ENCODE measurements at places on chromosomes 7 and 10.
A peak's percentile ranks its signal among the peaks of the same experiment; 100 is the strongest.

DNA sequence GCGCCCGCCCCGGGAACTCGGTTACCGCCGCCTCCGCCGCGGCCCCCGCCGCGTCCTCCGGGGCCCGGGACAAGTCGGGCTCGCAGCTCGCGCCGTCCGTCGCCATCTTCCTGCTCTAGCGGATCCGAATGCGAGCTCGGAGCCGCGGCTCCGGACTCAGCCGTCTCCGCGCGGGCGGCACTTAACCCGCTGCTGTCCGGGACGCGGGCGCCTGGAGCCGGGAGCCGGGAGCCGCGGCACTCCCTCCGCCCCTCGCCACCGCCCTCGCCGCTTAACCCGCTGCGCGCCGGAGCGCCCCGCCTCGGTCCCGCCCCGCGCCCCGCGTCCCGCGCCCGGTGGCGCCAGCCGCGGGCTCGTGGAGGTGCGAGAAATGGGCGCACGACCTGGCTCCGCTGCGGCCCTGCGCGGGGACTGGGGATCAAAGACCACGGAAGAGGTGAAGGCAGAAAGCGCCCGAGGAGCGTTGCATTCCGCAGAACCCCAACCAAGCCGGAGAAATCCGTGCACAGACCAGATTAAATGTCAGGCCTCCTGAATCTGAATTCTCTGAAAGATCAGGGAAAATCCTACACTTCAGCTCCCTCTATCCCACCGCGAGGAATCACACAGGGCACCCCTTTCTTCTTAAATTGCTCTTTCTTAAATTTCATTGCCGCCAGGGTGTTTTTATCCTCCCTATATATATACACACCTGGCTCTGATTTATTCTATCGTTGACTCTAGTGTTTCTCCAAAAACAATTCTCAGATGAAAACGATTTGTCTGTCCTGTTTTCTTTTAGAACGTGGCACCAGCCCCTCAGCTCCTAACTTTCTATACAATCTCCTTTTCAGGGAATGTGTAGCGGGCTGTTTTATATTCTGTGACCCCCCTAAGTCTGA is at the start of gene CTTNBP2:
Gene CTTNBP2, minus strand, starts transcription at position 132 of the 881 bp plus-strand sequence. Its CDS starts 26 bp downstream, at position 106.
- no peak for DNase-seq

DNA sequence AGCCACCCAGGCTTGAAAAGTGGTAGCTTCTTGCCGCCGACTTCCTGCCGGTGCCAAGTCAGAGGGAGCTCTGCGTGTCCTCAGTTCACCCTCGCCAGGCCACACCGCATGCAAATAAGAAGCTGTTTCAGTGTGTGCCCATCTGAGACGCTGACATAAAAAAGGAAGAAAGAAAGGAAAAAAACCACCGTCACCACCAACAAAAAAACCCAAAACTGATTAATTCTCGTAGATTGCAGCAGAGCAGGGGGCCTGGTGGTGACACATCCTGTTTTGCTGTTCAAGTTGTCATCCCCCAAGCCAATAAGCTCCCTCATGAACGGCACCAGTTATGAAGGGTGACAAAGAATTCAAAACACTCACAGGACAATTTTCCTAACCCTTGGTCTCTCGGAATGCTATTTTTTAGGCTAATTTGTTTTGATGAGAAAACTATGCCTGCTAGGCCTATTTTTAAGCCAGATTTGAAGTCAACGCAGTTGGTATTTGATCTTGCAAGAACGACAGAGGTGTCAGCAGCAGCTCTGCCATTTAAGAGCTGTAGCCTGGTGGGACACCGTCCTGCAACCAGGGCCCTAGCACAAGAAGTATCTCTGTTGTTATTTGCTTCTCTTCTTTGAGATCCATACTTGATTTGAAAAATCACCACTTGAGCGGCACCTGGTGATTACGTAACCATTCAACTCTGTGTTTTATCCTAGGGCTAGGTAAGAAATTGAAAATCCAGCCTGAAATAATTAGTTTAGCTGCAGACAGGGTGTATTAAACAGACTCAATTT is 145.6 kb downstream of the PFKFB3 start:
- DNase-seq, result no peak

DNA sequence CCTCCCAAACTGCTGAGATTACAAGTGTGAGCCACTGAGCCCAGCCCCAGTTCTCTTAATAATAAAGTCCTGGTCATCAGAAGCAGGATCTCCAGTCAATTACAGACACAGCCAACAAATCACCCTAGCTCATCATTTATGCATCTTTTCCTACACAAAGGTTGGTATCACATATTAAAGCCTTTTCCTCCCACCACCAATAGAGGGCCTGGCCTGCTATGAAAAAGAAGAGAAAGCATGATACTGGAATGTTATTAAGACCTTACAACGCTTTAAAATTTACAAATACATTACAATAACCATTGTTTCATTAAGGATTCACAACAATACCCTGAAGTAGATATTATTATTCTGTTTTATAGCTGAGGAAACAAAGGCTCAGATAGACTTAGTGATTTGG is 25.9 kb downstream of the VAX1 start:
- DNase-seq, result no peak

- DNase-seq, result no peak
Observed at GRCh38 chr10:133536198-133536597, 9.0 kb downstream of the CYP2E1 start.

GRCh38 chr10:112143420-112143819 is 40.1 kb downstream of the GPAM start:
- DNase-seq, result no peak

- DNase-seq, result peak; percentile 20
Observed at GRCh38 chr10:111128331-111129180, 51.7 kb downstream of the ADRA2A start.

GRCh38 chr10:70751356-70751755 is 33.8 kb downstream of the TBATA start:
- no peak for DNase-seq

GRCh38 chr10:121553511-121554264 is 44.6 kb downstream of the FGFR2 start:
- no peak for DNase-seq

- no peak for DNase-seq
Observed at GRCh38 chr7:33278095-33278494, 148.7 kb downstream of the BBS9 start.

DNA sequence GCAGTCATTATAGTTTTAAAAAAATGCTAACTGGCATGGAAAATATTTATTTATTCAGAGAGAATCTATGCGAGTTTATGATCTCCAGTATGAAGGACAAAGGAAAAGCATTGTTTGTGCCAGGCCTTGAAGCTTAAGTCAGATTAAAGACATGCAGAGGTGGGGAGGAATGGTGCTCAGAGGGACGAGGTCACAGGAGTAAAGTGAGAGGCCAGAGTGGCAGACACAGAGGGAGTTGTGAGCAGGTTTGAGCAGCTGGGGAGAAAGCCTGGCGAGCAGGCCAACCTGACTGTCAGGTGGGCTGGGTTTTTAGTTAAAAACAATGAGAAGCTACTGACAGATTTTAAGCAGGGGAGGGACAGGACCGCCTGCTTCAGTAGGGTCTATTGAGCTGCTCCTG is 6.8 kb upstream of the CCNY start:
- no peak for DNase-seq

- DNase-seq, result no peak
Observed at GRCh38 chr10:35926846-35927245, 284.8 kb upstream of the FZD8 start.

DNA sequence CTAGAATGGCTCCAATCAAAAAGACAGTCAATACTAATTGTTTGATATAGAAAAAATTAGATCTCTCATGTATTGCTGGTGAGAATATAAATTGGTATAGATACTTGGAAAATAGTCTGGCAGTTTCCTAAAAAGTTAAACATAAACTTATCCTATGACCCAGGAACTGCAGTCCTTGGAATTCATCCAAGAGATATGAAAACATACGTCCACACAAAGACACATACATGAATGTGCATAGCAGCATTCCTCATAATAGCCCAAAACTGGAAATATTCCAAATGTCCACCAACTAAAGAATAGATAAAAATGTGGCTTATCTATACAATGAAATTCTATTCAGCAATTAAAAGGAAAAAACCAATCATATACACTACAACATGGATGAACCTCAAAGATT is 128.4 kb downstream of the ZFAND4 start:
- no peak for DNase-seq

DNA sequence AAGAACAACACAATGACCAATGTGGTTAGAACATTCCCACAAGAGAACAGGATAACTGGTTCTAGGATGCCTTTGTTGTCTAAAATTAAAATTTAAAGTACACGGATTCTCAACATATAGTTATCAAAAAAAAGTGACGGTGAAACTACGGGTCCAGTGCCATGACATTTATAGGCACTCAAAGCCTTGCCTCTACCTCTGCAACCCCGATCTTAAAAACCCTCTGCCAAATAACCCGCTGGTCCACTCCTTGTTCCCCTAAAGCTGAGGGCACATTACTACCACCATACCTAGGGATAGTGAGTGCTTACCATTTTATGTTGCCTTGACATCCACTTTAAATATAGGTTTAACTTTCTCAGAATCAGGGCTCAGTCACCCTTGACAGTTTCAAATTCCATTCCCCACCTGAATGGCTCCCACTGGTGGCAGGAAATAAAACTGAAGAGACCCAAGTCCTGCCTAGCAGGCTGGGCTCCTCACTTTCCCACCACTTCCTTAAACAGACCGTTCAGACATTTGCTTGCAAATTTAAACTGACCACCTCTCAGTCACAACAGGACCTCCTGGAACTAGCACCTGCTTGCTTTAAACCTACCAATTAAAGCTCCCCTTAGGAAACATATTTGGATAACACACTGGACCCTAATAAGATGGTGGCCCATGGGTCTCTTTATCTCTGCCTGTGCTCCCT is 169.9 kb upstream of the ASAH2 start:
- peak; percentile 8 for DNase-seq

- DNase-seq, result no peak
Observed at GRCh38 chr7:104584620-104585019, 256.2 kb downstream of the LHFPL3 start.

DNA sequence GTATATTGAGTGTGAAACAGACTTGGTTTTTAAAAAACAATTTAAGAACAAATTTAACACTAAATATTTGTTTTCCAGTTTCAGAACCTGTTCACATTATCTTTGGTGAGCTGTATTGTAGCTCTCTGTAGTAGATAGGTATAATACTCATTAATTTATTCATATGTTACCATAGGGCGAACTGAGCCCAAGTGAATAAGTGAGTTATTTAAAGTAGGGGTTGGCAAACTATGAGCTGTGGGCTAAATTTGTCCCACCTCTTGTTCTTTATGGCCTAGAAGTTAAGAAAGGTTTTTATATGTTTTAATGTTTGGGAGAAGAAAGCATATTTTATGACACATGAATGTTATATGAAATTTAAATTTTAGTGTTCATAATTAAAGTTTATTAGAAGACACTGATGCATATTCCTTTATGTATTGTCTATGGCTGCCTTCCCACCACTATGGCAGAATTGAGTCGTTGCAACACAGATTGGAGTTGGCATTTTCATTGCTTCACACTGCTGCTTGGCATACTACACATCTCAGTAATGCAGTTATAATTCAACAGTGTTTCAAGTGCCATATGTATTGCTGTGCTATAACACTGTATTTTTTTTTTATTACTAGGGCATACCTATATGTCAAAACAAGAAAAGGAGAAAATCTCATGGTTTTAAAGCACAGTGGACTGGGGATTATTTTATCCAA is 146.5 kb downstream of the ADK start:
- DNase-seq, result no peak

DNA sequence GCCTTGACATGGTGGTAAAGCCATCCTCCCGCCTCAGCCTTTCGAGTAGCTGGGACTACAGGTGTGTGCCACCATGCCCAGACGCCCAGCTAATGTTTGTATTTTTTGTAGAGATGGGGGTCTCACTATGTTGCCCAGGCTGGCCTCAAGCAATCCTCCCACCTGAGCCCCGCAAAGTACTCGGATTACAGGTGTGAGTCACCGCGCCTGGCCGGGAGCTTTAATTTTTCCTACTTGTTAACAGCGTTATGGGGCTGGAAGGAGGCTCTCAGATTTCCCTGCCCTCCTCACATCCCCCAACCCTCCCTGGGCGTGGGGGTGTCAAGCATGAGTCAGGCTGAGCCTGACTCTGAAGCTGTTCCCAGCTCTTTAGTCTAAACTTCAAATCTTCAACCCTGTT is 8.3 kb downstream of the ALKBH4 start:
- no peak for DNase-seq

- DNase-seq, result no peak
Observed at GRCh38 chr7:147711447-147711846, 879.1 kb upstream of the C7orf33 start.

GRCh38 chr10:125355657-125356056 is 195.3 kb upstream of the CTBP2 start:
- no peak for DNase-seq

- no peak for DNase-seq
Observed at GRCh38 chr10:13223241-13223640, 10.9 kb downstream of the UCMA start.

DNA sequence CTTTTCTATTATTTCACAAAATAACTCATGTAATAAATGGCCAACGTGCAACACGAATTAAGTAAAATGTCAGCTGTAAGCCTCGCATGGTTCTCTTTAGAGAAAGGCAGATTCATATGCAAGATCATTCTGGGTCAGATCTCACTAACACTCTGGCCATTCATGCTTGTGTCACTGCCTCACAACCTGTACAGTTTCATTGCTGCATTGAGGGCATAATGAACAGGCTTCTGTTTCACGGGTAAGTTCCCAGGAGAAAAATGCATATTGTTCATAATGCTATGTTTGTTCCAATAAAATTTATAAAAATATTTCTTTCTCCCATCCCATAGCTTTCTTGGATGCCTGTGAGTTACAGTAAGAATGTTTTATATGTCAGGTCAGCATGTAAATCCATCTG is 734.0 kb upstream of the ANKRD30A start:
- DNase-seq, result peak; percentile 8

DNA sequence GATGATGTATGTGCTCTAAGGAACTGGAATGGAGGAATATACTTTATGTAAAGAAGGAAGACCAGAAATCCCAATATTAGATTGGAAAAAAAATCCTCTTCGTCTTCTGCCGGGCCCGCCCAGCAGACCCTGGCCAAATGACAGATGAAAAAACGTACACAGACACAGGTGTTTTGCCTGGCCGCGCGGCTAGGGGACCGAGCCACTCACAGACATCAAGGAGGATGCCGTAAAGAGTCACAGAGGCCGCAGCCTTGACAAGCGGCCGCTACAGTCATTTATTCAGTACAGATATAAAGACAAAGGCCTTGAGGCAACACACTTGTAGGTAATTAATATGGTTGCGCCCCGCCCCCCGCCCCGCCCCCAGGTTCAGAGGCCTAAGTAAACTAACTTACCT is 594.1 kb downstream of the GRM8 start:
- DNase-seq, result no peak

DNA sequence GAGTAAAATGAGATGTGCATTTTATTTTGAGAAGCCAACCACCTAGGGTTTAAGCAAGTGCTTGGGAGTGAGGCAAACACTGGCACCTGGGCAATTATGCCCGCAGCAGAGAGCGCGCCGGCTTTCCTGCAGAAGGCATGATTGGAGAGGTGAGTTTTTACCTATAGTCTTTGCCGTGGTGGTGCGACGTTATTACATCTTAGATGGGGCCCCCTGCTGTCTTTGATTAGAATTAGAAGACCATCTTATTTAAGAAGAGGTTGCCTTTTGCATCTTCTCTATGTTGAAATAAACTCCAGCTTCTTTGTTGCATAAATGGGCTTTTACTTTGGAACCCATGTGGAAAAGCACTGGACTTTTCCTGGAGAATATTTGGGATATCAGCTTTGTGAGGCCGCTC is 409.5 kb downstream of the GLRX3 start:
- no peak for DNase-seq

GRCh38 chr10:5827841-5828240 is 14.6 kb upstream of the GDI2 start:
- no peak for DNase-seq

GRCh38 chr10:5043716-5044115 is 40.1 kb upstream of the AKR1C2 start:
- DNase-seq, result no peak

Measured in COLO829 (cell line).